Kidney (tissue), 22 donors: ENCODE measurements at places on chromosomes 4 and X. TPM values are rescaled to one million over a fixed set of nuclear protein-coding genes. Genes with fewer than 3 reads are reported as not detected.

DNA sequence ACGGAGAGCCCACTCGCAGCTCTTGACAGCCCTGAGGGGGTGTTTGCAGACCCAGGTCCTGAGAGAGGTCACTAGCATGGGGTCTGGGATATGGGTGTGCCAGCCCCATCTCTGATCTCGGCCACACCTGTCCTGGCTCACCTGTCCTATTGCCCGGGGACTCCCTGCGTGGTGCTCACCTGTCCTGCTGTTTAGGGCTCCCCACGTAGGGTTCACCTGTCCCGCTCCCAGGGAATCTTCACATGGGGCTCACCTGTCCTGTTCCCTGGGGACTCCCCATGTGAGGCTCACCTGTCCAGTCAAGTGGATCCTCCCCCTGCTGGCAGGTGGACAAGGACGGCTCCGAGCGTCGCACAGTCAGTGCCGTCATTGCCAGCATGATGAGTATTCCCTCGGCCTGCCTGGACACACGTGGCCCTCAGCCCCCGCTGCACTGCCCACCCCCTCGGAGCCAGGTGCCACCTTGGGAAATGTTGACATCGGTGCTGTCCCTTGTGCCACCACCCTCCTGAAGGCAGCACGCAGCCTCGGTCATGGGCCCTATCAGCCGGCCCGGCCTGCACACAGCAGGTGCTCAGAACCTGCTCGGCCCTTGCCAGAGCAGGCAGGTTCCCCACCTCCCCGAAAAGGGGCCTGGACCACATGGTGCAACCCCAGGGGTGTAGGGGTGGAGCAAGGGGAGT, 6.3 kb downstream of the SLC49A3 start:
- DNase-seq = no peak
- peaks cover 15% of the 10 kb centered on the region for H3K4me1 ChIP-seq
- no peaks in the 10 kb centered on the region for H3K27me3 ChIP-seq
- no peak overlapping the region for H3K4me3 ChIP-seq
- H3K27ac ChIP-seq = no peak overlapping the region

- no peak overlapping the region for H3K4me3 ChIP-seq
- DNase-seq = no peak
- no peak overlapping the region for H3K27ac ChIP-seq
- H3K27me3 ChIP-seq = no peaks in the 10 kb centered on the region
- H3K36me3 ChIP-seq = no peaks in the 10 kb centered on the region
These were observed 51.1 kb upstream of the UGT8 start for GRCh38 chr4:114547340-114548134.

- H3K36me3 ChIP-seq = no peaks in the 10 kb centered on the region
- H3K4me3 ChIP-seq = peak overlapping the region; percentile 46
- peaks cover 5% of the 10 kb centered on the region for H3K27me3 ChIP-seq
- H3K27ac ChIP-seq = no peak overlapping the region
These were observed 18.2 kb downstream of the MRFAP1 start for GRCh38 chr4:6658597-6659075.

DNA sequence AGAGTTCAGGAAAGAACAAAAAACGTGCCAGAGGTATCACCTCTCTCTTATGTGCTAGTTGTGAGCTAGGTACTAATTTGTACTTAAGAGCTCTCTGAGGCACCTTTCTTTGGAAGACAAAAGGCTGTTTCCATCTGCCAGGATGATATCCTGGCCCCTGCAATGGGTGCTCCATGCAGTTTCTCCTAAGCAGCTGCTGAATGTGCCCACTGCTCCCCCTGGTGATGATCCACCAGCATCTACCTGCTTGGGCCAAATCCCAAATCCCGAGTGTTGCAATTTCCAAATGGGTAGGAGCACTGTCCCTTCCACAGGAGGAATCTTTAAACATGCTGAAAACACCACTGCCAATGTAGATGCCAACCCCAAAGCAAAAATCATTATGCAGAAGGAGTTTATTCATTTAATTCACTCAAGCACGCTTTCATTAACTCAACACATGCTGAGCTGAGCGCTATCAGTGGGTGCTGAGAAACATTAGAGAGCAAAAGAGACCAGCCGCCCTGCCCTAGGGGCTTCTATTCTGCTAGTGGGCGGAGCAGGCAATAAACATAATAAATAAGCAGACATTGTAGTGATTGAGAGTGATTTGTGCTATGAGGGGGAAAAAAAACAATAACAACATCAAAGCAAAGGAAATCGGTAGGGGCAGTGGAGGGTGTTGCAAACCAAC, 69.6 kb upstream of the C4orf50 start:
- no peaks in the 10 kb centered on the region for H3K36me3 ChIP-seq
- H3K4me1 ChIP-seq = no peaks in the 10 kb centered on the region
- DNase-seq = peak; percentile 54
- H3K4me3 ChIP-seq = no peak overlapping the region
- H3K27me3 ChIP-seq = no peaks in the 10 kb centered on the region

GRCh38 chrX:97344724-97345123, 461.0 kb downstream of the RPA4 start:
- no peaks in the 10 kb centered on the region for H3K27me3 ChIP-seq
- no peaks in the 10 kb centered on the region for H3K4me1 ChIP-seq
- DNase-seq = no peak
- H3K27ac ChIP-seq = no peak overlapping the region
- no peak overlapping the region for H3K4me3 ChIP-seq

GRCh38 chrX:12956704-12957534, 18.0 kb upstream of the TMSB4X start:
- H3K4me3 ChIP-seq = no peak overlapping the region
- H3K36me3 ChIP-seq = no peaks in the 10 kb centered on the region
- peak overlapping the region; percentile 81 for H3K27ac ChIP-seq
- DNase-seq = no peak
- no peaks in the 10 kb centered on the region for H3K27me3 ChIP-seq

Gene PHOX2B
- not detected for total RNA-seq

Gene LINC00632
- 45.9 TPM for total RNA-seq
